ENCODE measurements at places on chromosomes 5 and 9.

- DNase-seq, result no peak
Measured at GRCh38 chr5:35066260-35066795, 18.6 kb upstream of the AGXT2 start.

DNA sequence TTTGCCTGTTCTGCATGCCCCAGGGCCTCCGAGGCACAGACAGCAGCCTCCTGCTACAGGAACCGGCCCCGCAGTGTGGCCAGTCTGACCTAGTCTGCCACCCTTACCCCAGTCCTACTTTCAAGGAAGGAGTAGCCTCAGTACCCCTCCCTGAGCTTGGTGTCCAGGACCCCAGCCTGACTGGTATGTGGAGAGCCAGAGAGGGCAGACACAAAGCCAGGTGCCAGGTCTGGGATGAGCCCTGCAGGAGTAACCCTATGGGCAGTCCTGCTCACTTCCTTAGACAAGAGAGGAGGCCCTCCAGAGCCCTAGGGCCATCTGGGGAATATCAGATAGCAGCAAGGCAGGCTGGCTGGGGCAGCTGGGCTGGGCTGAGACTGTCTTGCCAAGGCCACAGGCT is 67.8 kb downstream of the NRG2 start:
- peak; percentile 81 for DNase-seq

GRCh38 chr5:82901281-82901888 is 175.8 kb downstream of the TMEM167A start:
- no peak for DNase-seq

- DNase-seq, result no peak
Measured at GRCh38 chr5:6718161-6718681, 5.0 kb downstream of the TENT4A start.

DNA sequence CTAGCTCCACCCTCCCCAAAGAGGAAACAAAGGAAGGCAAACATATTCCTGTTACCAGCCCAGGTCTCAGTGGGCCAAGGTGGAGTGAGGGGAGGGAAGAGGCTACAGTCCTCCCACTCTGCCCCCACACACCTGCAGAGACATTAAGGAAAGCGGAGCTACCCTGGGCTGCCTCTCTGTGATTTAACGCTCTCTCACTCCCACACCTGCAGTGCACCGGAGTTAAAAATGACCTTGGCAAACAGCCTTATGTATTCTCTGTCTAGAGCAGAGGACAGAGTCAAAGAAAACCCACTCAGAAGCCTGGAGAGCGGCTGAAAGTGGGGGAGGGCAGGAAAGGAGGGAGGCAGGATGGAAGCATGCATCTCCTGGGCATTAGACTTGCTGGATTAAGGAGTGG is 32.7 kb downstream of the KCNIP1 start:
- DNase-seq, result no peak

DNA sequence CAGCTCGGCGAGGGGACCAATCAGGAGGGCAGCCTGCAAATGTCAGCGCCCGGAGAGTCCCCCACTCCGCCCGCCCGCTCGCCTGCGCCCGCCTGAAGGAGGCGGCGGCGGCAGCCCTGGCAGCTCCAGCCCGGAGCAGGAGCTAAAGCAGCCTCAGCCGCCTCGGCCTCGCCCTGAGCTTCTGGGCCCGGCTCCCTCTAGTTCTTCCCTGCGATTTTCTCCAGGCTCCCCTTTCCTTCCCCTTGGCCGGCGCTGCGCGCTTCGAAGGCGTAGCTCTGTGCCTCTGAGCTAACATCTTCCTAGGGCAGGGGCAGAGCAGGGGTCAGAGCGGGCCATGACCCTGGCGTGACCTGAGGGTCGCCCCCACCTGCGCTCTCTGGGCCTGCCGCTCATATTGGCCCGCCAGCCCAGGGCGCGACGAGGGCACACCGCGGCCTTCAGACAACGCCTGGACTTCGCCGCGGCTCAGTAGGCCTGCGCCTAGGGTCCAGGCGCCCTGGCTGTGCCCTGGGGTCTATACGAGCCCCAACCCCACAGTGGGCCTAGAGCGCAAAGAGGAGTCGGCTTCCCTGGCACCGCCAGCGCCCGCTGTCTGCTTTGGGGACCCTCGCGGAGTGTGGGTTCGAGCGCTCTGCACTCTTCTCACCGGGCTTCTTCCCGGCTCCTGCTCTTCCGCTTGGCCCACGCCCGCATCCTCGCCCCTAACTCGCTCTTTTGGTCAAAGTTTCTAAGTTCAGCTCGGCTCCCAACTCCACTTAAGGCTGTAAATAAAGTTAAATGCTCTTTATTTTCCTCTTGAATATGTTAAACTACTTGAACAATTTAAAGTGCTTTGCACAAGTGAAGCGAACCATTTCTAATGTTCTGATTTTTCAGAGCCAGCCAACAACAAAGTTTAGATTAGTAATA is 504 bp upstream of the OTP start:
- DNase-seq, result peak; percentile 69

GRCh38 chr9:12988258-12988657 is 213.4 kb downstream of the LURAP1L start:
- no peak for DNase-seq

- no peak for DNase-seq
Measured at GRCh38 chr5:60183881-60184280, 290.4 kb upstream of the PDE4D start.

GRCh38 chr5:149924486-149924885 is 20.1 kb downstream of the PDE6A start:
- no peak for DNase-seq

DNA sequence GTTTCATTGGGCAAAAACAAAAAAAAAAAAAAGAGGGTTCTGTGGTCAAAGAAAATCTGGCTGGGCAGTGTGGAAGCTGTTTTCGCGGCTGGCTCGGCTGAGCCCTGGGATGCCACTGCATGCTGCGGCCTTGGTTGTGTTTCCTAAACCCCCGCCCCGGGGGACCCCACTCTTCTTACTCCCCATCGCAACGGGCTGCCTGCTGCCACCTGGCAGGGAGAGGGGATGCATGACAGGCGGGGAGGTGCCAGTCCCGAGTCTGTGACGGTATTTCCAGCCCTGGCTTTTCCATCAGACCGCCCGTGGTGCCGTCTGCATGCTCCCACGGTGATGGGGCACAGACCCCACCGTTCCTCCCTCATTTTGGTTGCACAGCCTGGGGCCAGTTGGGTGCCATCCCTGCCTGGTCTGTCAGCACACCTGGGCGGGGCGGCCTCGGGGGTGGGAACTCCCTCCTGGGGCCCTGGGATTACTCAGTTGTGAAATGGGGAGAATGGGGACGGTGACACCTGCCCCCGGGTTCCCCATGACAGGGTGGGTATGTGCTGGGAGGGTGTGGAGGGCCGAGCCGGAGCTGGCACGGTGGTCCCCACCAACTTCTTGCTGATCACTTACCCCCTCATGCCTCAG is 101.0 kb downstream of the RXRA start:
- DNase-seq, result no peak

DNA sequence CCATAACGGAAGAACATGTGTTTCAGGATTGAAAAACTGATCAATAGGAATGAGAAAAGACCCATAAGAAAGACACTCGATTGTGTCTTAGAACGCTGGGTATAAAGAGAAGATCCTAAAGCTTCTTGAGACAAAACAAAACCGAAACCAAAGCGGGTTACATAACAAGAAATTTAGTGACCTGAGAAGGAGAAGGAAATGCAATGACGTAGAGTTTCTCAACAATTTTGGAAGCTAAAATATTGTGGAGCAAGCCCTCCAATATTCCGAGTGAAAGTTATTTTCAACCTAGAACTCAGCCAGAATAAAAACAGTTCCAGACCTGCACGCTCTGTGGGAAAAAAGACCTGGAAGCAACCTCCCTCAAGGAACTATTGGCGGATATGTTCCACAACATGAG is 81.9 kb upstream of the FREM1 start:
- no peak for DNase-seq

GRCh38 chr9:130073373-130073772 is 19.7 kb downstream of the GPR107 start:
- no peak for DNase-seq
